NCI-H524 (cell line): ENCODE measurements at places on chromosomes 4 and X.
A peak's percentile ranks its signal among the peaks of the same experiment; 100 is the strongest.

DNA sequence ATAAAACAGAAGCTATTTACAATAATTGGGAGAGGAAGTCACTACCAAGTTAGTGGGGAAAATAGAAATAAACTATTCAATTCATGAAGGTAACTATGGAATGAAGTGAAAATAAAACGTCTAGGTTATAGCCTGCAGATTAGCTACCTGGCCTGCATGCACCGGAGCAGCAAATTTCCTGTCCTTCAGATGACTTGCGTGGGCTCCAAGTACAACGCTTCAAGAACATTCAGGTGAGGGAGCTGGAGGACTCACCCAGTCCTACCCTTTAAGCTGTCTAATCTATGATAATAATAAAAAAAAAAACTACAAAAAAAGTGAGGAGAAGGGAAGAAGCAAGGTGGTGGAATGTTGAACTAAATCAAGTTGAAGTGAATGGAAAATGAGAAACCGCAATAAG, 13.2 kb downstream of the C4orf54 start:
- no peak for DNase-seq

DNA sequence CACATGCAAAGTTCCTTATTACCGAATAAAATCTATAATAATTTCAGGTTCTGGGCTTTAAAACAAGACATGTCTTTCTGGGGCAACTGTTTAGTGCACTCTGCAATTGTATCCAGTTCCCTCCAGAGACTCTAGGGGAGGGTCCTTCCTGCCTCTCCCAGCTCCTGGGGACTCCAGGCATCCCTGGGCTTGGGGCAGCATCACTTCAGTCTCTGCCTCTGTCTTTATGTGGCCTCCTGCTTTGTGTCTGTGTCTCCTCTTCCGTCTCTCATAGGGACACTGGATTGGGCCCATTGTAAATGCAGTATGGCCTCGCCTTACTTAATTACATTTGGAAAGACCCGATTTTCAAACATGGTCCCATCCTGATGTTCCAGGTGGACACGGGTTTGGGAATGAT, 10.9 kb upstream of the ASMTL start:
- DNase-seq: no peak

GRCh38 chr4:81912376-81913030, 440.8 kb upstream of the RASGEF1B start:
- no peak for DNase-seq

DNA sequence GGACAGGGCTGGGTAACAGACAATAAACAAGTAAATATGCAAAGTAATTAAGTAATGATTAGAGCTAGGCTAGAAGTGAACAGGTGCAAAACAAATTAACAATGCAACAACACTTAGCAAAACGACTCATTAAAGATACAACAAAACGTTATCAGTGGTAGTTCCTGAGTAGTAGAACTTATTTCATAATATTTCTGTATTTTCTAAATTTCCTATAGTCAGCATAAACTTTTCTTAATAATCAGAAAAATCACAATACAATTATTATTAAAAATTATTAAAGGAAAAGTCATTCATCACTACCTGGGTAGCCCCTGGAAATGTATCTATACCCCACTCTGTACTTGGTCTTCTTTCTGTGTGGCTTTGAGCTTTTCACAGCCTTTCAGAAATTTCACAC, 166.6 kb downstream of the GBA3 start:
- no peak for DNase-seq

GRCh38 chr4:137923494-137923893, 318.7 kb downstream of the SLC7A11 start:
- DNase-seq: no peak

GRCh38 chr4:165879641-165880040, 6.6 kb downstream of the TLL1 start:
- DNase-seq: peak; percentile 88

GRCh38 chrX:43500996-43501694, 155.0 kb upstream of the MAOA start:
- DNase-seq: no peak

DNA sequence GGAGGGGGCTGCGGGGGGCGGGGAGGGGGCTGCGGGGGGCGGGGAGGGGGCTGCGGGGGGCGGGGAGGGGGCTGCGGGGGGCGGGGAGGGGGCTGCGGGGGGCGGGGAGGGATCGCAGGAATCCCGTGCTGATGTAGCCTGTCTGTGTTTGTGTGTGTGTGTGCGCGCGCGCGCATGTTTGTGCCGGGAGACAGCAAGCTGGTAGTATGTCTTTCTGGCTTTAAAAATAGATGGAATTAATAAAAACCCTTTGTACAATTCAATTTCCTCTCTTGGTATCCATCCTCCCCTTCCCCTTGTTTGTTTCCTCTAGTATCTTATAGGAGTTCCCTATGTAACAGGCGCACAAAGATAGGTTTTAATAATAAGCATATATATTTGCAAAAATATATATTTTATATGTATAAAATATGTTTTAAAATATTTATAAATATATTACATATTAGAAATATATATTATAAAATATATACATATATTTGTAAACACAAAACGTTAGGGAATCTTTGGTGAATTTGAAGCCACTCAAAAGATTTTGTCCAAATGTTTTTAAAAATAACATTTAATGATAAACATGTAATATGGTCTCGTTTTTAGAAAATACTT, 782 bp downstream of the ARHGAP24 start:
- DNase-seq: peak; percentile 58

GRCh38 chrX:143461606-143462005, 55.7 kb downstream of the SPANXN3 start:
- no peak for DNase-seq

DNA sequence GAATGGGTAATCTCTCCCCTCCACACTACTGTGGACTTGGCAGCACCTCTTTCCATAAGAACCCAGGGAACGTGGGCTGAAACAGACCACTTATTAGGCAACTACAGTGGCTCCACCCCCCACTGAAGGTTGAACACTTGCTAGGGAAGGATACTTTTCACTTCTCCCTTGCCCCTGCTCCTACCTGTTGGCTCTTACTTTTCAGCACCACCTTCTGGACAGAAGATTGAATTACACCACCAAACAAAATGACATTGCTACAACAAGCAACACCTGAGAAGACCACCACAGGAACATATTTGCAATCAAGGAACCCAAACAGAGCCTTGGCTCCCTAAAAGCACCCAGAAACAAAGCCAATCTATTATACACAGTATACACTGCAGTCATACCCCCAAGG, 132.1 kb upstream of the CXCL13 start:
- no peak for DNase-seq

DNA sequence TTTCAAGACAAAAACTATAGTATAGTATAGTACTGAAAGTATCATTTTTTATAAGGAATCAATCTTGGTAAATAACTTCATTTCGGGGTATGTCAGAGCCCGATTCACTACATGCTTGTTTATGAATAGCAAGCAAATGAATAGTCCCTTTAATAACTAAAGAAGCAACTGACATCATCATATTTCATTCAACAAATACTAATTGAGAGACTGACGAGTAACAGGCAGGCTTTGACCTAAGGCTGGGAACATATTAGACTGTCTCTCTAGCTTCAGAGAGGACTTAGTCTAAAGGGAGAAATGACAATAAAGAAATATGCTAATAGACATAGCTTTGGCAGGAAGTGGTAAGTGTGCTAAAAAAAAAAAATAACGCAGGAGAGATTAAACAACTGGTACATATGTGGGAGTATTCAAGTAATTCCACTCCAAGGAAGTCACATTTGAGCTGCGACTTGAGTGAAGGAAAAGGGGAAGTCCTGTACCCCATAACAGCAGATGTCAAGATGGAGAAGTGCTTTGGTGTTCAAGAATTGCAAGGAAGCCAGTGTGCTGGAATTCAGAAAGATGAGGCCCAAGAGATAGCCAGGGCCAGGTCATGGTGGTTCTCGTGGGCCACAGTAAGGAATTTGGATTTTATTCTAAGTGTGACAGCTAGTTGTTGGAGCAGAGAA, 284.9 kb downstream of the FBXO8 start:
- no peak for DNase-seq

- DNase-seq: no peak
Observed at GRCh38 chr4:184942444-184943425, 75.6 kb upstream of the HELT start.

- no peak for DNase-seq
Observed at GRCh38 chr4:141132709-141133145, 542 bp downstream of the RNF150 start.

GRCh38 chrX:124804962-124805361, 458.6 kb downstream of the SH2D1A start:
- no peak for DNase-seq

DNA sequence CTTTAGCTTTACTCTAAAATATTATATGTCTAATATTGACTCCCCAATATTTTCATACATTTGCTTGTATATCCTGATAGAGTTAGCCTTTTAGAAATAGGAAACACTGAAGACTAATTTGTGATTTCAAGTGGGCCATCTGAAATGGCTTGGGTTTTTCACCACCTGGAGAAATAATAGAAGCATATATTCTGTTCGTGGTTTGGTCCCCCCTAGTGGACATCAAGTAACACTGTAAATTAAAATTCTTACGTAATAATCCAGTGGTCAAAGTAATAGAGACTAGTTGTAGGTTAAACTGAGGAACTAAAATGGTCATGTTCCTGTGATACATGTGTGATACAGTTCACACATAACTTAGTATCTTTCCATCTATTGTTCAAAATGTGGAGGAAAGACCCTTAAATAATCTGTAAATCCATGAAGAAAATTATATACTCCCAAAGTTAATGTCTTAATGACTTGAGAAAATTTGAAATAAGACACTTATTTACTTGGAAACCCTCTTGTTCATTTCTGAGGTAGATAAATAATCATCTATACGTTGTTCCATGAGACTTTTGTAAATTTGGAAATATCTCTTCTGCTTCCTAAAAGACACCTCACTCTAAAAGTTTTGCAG, 79.8 kb upstream of the SMARCAD1 start:
- peak; percentile 3 for DNase-seq

DNA sequence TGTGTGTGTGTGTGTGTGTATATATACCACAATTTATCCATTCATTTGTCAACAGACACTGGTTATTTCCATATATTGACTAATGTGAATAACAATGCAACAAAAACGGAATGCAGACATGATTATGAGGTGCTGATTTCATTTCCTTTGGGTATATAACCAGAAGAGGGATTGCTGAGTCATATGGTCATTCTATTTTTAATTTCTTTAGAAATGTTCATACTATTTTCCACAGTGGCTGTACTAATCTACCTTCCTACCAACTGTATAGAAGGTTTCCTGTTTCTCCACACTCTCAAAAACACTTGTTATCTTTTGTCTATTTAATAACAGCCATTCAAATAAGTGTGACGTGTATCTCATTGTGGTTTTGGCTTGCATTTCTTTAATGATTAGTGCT, 269.9 kb downstream of the OPHN1 start:
- DNase-seq: no peak

GRCh38 chr4:19987746-19988145, 264.0 kb upstream of the SLIT2 start:
- no peak for DNase-seq

DNA sequence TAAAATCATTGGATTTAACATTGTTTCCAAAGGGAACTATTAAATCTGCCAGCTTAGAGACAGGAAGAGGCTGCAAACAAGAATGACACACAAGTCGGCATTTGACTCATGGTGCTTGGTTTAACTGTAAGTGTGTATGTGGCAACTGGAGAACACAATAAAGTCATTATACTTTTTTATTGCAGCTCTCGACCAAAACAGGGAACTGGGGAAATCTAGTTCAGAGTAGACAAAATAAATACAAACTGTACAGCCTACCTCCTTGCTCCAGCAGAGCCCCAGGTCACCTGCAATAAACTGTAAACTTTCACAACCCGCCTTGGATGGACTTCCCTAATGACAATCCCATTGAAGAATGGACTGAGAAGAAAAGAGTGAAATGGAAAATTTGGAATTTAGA, 24.0 kb downstream of the NPY5R start:
- no peak for DNase-seq

GRCh38 chr4:159266981-159267868, 164.3 kb downstream of the RAPGEF2 start:
- no peak for DNase-seq

DNA sequence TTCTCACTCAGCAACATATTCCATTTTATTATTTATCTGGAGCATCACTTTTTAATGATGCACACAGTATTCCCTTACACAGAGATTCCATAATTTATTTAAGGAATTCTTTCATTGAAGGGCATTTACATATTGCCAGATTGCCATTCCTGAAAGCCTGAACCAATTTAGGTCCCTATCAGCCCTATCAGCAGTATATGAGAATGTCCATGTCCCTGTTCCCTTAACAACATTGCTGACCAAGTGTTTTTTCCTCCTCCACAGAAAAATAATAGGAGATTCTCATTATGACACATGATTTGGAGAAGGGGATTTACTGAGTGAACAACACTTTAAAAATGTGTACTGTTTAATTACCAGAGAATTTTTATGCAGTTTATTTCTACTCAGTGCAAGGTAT, 90.1 kb upstream of the PHOX2B start:
- no peak for DNase-seq

- no peak for DNase-seq
Observed at GRCh38 chr4:71833232-71833900, 49.5 kb upstream of the GC start.

DNA sequence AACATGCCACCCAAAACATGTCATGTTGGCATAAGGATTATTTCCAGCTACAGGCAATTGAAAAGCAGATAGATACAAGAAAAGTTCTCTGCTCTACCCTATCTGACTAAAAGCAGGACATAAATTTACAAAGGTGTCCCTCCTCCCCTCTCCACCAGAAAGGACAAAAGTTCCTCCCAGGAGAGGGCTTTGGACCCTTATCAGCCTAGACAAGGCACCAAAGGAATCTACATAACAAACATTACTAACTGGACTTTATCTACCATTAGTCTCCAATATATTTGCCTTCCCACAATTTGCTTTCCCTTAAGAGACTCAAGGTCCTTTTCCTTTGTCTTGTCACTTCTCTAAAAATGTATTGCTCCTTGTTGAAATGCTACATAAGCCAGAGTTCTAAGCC, 55.6 kb downstream of the ADGRA3 start:
- no peak for DNase-seq

GRCh38 chr4:122643257-122643656, 22.4 kb upstream of the IL21 start:
- DNase-seq: no peak

DNA sequence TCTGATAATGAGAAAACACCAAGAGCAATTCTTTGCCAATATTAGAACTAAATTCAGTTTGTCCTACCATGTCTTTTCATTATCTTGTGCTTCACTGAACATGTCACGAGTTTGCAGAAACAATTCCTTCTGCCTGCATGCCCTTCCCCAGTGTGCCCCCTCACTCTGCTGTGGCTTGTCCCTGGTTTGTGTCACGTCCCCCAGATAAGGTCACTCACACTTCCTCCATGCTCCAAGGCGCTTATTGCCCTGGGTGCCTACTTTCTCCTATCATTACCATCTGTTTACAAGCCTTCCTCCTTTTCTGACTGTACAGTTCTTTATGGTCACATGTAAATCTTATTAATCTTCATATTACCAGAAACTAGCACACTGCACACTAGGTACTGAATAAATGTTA, 394.1 kb downstream of the KCNIP4 start:
- DNase-seq: peak; percentile 45

DNA sequence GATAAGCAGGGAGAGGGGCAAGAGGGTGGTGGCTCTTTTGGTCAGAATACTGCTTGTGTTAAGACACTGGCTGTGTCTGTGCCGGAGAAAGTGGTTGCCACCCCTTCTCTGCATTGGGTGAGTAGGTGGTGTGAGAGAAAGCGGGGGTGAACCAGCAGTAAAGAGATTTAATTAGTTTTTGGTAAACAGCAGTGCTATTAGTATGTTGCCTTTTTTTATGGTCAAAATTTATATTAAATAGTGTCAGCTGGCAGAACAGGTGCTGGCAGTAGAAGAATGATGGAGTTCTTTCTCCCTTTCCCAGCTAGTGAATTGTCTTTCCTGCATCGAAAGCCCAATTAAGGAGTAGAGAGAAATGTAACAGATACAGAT, 181.6 kb downstream of the LARP7 start:
- DNase-seq: no peak
